Activated CD8-positive, alpha-beta T cell treated with anti-CD3 and anti-CD28 coated beads for 36 hours (primary cell): ENCODE measurements at places on chromosomes 4 and X.

DNA sequence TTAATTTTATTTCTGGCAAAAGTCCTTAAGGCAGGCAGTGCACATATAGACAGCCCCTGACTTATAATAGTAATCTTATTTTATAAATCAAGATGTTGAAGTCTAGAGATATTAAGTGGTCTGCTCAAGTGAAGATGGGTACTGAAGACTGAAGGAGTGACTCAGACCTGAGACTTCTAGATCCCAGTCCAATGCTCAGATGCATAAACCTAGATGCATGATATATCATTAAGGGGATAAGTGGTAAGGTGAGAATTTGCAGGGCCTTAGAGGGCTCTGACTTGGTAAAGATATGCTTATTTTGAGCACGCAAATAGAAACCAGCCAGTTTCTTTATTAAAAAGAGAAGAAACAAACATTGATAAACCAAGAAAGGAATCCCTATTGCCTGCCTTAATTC lies 42.9 kb downstream of the SLC9A7 start:
- no peak overlapping the region for H3K4me3 ChIP-seq
- H3K36me3 ChIP-seq: peaks cover 5% of the 10 kb centered on the region
- H3K4me1 ChIP-seq: peaks cover 50% of the 10 kb centered on the region
- no peaks in the 10 kb centered on the region for H3K27me3 ChIP-seq
- DNase-seq: no peak

- no peak for DNase-seq
- H3K27me3 ChIP-seq: no peaks in the 10 kb centered on the region
- no peaks in the 10 kb centered on the region for H3K4me1 ChIP-seq
- H3K4me3 ChIP-seq: no peak overlapping the region
- H3K36me3 ChIP-seq: no peaks in the 10 kb centered on the region
Measured at GRCh38 chr4:11106190-11106589, 322.5 kb downstream of the HS3ST1 start.

GRCh38 chr4:128841402-128841801 lies 31.9 kb downstream of the JADE1 start:
- H3K36me3 ChIP-seq: peaks cover 38% of the 10 kb centered on the region
- H3K4me3 ChIP-seq: no peak overlapping the region
- DNase-seq: no peak
- H3K4me1 ChIP-seq: peaks cover 41% of the 10 kb centered on the region
- H3K27ac ChIP-seq: peak overlapping the region; percentile 75
- H3K27me3 ChIP-seq: no peaks in the 10 kb centered on the region

DNA sequence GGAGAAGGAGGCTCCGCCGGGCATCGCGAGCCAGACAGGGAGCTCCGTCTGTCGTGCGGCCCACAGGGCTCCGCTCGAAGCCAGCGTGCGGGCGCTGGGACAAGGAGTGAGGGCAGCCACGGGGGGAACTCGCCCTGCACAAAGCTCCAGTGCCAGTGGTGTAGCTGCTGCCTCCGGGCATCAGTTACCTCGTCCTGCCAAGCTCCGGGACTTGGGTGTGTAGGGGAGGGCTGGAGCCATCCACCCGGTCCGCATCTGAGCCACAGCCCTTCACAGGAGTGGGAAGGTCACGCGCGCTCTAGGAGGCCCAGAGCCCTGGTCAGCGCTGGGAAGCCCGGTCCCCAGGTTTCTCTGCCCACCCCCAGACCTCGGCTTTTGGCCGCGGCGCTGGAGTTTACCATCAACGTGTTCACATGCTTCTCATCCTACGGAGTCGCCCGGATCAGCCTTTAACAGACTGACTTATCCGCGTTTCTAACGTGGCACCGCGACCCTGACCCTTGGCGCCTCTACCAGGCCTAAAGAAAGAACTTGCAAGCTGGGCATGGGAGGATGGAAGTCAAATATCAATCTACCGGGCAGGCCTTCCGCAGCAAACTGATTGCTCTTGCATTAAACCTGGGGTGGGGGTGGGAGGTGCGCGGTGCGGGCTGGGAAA lies 8.4 kb upstream of the PRDM8 start:
- peaks cover 15% of the 10 kb centered on the region for H3K27me3 ChIP-seq
- H3K36me3 ChIP-seq: no peaks in the 10 kb centered on the region
- H3K4me3 ChIP-seq: no peak overlapping the region
- H3K4me1 ChIP-seq: peaks cover 11% of the 10 kb centered on the region

DNA sequence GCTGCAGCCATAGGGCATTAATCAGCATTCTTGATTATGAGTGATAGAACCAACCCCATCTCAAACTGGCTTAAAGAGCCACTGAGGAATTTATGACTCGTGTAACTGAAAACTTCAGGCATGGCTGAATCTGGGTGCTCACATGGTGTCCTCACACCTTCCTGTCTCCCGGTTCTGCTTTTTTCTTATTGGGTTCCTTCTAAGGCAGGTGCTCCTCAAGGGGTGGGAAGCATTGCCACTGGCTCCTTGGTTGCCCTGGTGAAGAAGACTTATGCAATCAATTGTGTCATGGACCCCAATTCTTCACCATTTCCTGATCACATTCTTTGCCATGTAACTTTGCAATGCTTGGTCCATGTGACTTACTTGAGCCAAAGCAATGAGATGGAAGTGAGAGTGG lies 4.3 kb upstream of the ZCCHC4 start:
- DNase-seq: no peak
- H3K27ac ChIP-seq: no peak overlapping the region
- H3K27me3 ChIP-seq: peaks cover 4% of the 10 kb centered on the region

GRCh38 chr4:119679251-119679650 lies 50.6 kb upstream of the PDE5A start:
- DNase-seq: no peak
- H3K27ac ChIP-seq: no peak overlapping the region
- H3K36me3 ChIP-seq: no peaks in the 10 kb centered on the region
- H3K4me3 ChIP-seq: no peak overlapping the region
- peaks cover 4% of the 10 kb centered on the region for H3K27me3 ChIP-seq
- no peaks in the 10 kb centered on the region for H3K4me1 ChIP-seq
